Tibial nerve (tissue), 4 donors: ENCODE measurements at places on chromosomes 4 and X. TPM values are rescaled to one million over a fixed set of nuclear protein-coding genes. Genes with fewer than 3 reads are reported as not detected.

Gene SOWAHB
- not detected for total RNA-seq

Gene MAGEC3
- not detected for total RNA-seq

Gene PRDX4
- 175 TPM for total RNA-seq

Gene DDIT4L
- total RNA-seq, result 6.3 TPM

Gene CTPS2
- total RNA-seq, result 21.2 TPM

GRCh38 chr4:54937501-54937900, 187.9 kb downstream of the KDR start:
- no peaks in the 10 kb centered on the region for H3K36me3 ChIP-seq
- H3K27me3 ChIP-seq, result no peaks in the 10 kb centered on the region
- no peak overlapping the region for H3K27ac ChIP-seq
